ENCODE measurements at places on chromosomes 7 and 10.

- no peak for DNase-seq
Measured at GRCh38 chr7:155447603-155448002, 10.3 kb upstream of the EN2 start.

GRCh38 chr10:124149189-124150042 is 56.0 kb upstream of the CHST15 start:
- DNase-seq = no peak

- no peak for DNase-seq
Measured at GRCh38 chr10:112991888-112992491, 41.9 kb downstream of the TCF7L2 start.

DNA sequence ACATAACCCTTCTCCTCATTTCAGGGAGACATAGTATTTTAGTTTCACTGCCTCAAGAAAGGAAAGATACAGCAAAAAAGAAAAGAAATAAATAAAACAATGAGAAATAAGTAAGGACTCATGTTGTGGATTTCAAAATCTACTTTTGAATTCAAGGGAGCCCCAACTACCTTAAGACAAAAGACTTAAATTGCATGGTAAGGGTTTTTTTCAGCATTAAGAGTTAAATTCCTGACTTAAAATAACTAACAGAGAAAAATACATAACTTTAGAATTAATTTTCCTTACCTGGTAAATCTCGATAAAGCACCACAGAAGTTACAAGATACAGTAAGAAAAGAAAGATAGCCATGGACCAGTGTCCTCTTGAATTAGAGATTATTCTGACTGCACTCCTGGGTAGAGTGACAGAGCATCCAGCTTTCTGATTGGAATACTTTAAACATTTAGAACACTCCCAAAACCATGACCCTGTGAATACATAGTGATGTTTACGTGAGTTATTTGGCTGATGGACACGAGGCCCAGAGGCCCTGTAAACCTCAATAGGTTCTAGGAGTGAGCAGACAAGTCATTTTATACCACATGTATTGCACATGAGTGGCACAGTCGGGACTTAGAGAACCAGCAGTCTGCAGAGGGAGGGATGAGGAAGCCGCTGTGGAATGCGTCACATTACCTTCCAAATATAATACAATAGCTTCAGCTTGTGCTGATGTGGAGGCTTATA is 292.5 kb upstream of the SEMA3C start:
- no peak for DNase-seq

DNA sequence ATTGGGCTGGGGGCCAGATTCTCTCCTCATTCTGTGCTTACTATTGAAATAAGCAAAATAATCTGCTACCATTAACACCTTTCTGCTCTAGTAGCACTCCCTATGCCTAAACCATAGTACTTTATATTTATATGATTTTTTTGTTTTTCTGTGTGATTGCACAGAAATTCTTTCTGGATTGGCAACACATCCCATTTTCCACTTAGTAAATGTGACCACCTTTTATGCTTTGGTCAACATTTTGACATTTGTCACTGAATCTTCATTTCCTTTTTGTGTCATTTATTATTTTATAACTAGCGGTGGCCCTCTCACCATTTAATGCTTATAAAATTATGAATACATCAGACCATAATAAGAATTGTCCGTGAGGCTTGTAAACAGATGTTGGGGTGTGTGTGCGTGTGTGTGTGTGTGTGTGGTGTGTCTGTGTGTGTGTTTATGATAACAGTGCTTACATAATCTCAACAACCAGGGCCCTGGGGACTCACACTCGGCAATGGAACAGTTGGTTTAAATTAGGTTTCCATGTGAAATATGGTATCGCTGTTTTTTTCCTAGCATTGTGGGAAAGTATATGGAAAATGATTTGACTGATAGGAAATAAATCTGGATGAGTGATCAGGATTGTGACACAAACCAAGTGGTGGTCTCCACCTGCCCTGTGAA is 138.9 kb downstream of the NOC3L start:
- DNase-seq = peak; percentile 34

- no peak for DNase-seq
Measured at GRCh38 chr10:131955591-131956340, 26.0 kb downstream of the BNIP3 start.

- no peak for DNase-seq
Measured at GRCh38 chr7:116683786-116684185, 11.8 kb downstream of the MET start.

GRCh38 chr7:155258226-155258560 is 39.5 kb upstream of the INSIG1 start:
- DNase-seq = peak; percentile 45

GRCh38 chr7:136386876-136387275 is 409.7 kb upstream of the MTPN start:
- DNase-seq = no peak

DNA sequence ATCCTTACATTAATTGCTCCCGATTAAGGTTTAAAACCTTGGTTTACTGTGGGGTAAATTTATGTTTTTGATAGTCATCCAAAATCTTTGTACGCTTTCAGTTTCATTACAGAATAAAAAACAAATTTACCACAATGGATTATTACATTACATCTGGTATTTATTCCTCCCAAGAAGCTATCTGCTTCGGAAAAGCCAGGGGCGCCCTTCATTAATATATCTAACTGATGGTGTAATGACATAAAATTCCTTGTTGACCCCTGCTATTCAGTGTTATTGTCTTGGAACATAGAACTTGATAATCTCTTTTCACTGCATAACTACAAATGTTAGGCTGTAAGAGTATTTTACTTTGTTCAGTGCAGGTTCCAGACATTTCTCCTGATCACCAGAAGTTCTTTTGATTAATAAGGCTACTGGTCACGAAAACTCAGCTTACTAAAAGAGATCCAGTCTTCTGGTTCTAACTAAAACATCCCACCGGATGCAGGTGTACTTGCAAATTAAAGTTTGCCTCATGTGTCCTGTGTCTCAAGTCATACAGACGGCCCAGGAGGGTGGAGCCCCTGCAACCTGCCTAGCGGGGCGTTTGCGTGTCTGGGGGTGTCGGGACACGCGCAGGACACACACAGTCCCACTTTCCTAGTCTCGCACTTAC is 581 bp upstream of the GLCCI1 start:
- no peak for DNase-seq

DNA sequence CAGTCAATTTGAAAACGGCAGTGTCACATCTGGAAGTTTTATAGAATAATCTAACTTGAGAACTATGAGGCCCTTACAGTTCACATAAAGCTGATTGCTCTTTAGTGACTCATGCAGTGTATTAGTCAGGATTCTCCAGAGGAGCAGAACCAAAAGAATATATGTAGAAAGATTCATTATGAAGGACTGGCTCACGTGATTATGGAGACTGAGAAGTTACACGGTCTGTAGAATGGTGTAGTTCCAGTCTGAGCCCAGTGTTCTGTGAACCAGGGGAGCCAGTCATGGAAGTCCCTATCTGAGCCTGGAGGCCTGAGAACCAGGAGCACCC is 21.5 kb downstream of the RBM33 start:
- peak; percentile 34 for DNase-seq

DNA sequence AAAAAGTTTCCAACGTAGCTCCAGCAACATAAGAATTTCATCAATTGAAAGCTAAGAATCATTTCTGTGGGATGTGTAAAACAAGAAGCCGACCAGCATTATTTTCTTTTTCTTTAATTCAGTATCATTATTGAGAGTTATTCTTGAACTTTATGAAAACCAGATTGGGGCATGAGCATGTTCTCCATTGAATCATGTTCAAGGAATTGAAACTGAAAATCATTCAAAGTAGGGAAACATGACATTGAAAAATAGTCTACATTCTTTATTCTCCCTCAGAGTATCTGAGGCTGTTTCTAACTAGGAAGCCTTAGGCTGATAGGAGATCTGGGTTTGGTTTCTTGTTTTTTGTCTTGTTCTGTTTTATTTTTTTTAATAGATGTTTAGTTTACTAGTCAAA is 253.7 kb downstream of the DYNC1I1 start:
- no peak for DNase-seq

DNA sequence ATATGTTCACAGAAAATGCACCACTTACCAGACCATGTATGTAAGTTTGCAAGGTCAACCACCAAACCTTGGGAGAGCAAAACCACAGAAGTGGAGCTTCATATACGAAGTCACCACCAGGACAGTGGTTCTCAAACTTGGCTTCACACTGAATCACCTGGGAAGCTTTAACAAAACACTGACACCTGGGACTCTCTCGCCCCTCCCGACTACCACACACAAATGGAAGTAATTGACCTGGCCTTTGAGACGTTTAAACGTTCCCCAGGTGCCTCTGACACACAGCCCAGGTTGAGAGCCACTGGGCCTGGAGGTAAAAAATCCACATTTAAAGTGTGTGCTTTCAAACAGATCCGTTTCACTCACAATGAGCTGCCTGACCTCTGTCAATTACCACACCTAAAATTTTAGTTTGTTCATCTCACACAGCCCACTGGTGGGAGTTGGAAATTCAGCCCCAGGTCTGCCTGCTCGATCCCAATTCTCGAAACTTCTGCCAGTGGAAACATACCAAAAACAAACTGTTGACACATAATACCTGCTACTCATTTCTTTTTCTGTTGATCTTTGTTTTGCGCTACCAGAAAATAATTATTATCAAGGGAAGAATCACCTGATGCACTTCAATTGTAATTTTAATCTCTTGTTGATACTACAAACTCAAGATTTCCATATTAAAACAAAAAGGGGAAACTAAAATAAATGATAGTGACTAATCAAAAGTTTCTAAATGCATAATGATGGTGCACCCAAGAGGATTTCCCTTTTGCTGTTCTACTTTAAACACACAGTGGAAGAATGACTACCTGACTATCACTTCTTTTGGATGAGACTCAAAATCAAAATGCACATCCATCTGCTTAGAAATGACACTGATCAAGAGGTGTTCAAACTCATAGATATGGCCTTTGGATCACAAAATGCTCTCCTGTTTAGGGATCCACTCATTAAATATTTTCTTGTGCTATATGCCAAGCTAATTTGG is 26.6 kb downstream of the CDNF start:
- no peak for DNase-seq

GRCh38 chr10:124669141-124669823 is 74.9 kb downstream of the FAM53B start:
- DNase-seq = no peak

- DNase-seq = no peak
Measured at GRCh38 chr10:44946205-44946604, 13.4 kb upstream of the RASSF4 start.

- DNase-seq = no peak
Measured at GRCh38 chr7:37709631-37710509, 26.3 kb downstream of the GPR141 start.

DNA sequence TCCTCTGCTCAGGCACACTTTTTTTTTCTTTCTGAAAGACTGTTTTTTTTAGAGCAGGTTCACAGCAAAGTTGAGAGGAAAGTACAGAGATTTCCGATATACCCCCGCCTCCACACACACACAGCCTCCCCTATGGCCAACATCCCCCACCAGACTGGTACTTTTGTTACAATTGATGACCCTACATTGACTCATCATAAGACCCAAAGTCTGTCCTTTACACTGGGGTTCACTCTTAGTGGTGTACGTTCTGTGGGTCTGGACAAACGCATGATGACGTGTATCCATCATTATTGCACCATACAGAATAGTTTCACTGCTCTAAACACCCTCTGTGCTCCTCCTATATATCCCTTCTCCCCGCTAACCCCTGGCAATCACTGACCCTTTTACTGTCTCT is 107.7 kb downstream of the RBM20 start:
- DNase-seq = no peak
